HuH-7 (cell line): ENCODE measurements at places on chromosomes 1 and 21.

GRCh38 chr1:89939059-89939570 is 55.8 kb upstream of the ZNF326 start:
- DNase-seq = no peak

- DNase-seq = no peak
Observed at GRCh38 chr1:156055281-156056048, 883 bp downstream of the LAMTOR2 start.

DNA sequence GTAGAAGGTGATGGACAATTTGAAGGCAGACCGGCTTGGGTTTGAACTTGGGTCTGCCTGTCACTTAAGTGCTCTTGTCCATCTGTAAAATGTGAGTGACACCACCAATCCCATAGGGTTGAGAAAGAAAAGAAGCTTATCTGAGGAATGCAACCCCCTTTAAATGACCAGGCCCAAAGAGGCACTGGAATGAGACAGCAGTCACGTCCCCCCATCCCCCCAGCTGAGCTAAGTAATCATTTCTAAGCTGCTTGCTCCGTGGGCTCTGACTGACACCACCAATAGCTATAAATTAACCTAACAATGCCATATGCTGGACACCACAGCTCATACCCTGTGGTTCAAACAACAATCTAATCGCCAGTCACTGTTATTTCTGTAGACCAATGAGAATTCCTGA is 15.1 kb downstream of the LCA5L start:
- no peak for DNase-seq

GRCh38 chr21:24023936-24024335 is 1583.3 kb downstream of the MRPL39 start:
- no peak for DNase-seq

GRCh38 chr1:79617777-79618176 is 611.2 kb upstream of the ADGRL4 start:
- DNase-seq = no peak

- DNase-seq = no peak
Observed at GRCh38 chr1:180519846-180520245, 17.5 kb upstream of the ACBD6 start.

DNA sequence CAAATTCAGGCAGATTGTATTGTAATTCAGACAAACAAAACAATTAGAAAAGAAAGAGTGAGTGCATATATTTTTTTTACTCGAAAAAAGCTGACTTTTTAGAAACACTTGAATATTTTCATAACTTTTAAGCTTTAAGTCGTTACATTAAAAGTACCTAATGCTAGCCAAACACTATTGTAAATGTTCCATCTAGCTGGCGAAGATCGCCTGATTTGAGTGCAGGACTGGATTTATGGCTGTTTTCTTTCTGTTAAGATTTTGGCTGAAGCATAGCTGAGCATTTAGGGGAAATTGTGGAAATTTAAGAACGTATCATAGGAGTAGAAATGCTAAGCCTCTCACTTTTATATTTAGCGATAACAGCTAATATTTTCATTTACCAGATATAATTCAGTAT is 24.6 kb downstream of the LRRC7 start:
- no peak for DNase-seq

DNA sequence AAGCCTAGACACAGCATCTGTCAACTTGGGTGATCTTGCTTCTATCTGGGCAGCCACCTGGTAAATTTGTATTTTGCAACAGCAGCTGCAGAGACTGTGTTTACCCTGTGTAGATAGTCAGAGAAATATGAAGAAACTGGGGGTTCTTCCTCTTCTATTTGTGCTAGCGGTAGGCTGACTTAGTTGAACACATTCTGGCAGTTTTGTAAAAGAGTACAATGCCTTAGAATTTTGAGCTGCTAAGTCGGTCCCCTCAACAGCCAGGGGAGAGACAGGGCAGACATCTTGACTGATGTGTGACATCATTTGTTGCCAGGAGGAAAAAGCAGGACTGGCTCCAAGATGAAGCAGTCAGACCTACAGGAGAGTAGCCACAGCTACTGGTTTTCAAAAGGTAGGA is 53.7 kb downstream of the KCNJ6 start:
- no peak for DNase-seq

- no peak for DNase-seq
Observed at GRCh38 chr1:241857131-241857530, 9.1 kb downstream of the EXO1 start.

DNA sequence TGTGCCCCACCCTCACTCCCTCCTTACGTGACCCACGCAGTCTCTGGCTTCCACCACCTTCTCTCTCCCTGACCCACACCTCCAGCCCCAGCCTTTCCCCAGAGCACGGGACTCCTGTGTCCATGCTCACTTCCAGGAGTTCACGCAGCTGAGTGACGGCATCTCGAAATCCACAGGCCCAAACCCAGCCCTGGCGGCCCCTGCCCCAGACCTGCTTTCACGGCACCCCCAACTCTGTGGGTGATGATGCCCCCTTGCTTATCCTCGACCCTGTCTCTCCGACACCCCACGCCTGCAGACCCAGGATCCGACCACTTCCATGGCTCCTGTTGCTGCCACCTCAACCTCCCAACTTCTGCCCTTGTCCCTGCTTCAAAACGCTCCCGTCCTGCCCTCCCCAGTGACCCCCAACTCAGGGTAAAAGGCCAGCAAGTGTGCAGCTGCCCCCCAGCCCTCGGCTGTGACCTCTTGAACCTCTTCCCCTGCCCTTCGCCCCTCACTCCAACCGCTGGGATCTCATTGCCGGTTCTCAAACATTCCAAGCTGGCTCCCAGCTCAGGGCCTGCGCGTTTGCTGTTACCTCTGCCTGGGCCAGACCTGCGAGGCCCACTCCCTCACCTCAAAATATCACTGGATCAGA is 30.4 kb upstream of the LAPTM5 start:
- DNase-seq = no peak

DNA sequence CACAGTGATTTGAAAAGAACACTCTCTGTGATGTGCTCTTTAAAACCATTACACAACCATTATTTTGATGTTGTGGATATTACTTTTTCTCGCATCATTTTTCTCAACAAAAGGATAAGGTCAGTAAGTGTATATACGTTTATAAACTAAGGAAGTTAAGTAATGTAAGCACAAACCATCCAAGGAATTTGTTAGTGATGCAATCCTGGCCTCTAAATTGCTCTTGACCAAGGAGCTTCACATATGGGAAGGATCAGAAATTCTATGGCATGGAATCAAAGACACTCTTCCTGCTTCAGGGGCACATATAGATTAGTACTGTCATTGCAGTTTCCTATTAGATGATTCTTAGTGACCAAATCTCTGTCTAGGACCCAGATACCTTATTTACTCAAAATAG is 3.6 kb upstream of the PPP2R5A start:
- no peak for DNase-seq

DNA sequence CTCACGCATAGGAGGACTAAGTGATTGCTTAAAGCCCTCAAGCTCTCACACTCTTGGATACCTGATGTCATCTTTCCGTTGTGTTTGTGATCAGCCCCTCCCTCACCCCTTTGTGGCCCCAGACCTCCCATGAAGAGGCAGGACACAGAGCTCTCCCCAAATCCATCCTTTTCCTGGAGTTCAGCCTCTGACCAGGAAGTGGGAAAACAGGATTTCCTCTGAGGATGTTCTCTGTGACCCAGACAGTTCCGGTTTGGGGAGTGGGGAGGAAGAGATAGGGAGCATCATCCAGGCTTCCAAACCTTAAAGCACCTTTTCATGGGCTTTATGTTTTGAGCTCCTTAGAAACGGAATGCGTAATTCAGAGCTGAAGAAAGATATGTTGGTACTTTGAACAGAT is 11.9 kb upstream of the TAL1 start:
- no peak for DNase-seq

GRCh38 chr1:57377339-57378139 is 46.3 kb downstream of the DAB1 start:
- no peak for DNase-seq

DNA sequence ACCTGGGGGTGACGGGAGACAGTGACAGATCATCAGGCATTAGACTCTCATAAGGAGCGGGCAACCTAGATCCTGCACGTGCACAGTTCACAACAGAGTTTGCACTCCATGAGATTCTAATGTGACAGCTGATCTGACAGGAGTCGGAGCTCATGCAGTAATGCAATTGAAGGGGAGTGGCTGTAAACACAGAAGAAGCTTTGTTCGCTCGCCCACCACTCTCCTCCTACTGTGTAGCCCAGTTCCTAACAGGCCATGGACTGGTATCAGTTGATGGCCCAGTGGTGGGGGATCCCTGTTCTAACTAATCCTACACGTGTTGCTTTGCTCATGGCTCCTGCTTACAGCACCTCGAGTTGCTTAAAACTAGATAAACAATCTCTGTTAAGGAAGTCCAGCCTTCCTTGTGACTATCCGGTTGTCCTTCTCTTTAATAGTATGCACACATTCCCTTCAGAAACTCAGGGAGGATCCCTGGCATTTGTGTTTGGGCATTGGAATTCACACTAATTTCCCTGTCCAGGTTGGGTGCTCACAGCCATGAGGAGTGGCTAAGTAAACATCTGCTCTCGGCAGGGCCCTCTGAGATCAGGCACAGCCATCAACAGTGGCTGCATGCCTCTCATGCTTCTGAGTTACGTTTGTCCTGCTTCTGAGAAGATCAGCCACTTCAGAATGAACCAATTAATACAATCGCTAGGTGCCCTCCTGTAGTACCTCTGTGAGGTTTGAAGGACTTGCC is 21.1 kb upstream of the F3 start:
- no peak for DNase-seq

- DNase-seq = no peak
Observed at GRCh38 chr1:173749137-173749536, 34.4 kb downstream of the KLHL20 start.

DNA sequence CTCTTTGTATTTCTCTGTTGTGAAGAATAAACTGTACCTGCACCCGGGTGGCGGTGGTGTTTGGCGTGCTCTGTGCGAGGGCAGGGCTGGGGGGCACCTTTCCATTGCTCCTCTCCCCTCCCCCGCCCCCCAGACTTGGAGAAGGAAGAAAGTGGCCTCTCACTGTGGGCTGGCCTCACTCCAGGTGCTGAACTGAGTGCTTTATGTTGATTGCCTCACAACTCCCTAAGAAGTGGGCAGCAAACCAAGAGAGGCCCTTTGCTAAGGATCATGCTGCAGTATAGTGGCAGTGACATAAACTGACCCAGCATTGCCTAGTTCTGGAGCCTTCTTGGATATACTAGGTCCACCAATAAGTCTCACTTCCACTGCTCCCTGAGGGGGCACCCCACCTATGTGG is 20.2 kb downstream of the A3GALT2 start:
- no peak for DNase-seq

DNA sequence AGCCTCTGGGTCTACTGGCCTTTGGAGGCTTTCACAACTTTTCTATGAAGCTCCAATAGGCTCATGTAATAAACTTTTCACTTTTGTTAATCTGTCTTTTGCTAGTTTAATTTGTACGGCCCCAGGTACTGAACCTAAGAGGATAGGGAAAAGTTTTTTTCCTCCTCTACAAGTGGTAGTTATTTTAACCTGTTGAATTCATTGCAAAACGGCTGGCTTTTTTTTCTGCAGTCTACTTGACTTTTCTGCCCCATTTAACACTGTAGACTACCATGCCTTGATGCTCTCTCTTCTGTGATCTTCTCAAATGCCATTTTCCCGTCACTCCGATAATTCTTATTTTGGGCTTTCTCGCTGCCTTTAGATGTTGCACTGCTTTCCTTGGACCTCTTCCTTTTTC is 43.6 kb upstream of the DR1 start:
- DNase-seq = no peak

- no peak for DNase-seq
Observed at GRCh38 chr1:36204347-36204909, 19.8 kb upstream of the THRAP3 start.

DNA sequence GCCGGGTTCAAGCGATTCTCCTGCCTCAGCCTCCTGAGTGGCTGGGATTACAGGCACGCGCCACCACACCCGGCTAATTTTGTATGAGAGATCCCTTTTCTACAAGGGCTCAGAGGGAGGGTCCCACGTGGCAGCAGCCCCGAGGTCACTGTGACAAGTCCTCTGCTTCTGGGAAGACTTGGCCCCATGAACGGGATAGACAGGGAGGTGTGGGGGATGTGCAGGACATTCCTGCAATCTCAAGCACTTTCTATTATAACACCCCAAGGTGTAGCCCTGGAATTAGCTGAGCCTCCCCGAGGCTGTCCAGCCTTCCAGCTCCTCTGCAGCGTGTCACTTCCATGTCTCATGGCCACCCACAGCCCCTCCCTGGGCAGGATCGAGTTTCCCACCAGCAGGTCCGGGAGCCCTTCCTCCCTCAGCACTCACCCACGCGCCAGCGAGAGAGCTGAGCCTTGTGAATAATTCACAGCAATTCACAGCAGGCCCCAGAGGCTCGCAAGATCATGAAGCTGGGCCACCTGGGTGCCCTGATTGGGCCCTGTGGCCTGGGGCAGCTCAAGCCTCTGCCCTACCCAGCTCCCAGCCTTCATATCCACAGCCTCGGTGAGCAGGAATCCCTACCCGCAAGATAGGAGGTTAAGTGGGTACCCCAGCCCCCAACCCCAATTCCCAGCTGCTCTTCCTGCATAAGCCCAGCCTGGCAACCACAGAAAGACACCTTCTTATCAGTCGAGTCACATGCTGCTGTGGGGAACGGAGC is 22.8 kb upstream of the RNU1-4 start:
- no peak for DNase-seq
